ENCODE measurements at places on chromosomes 3 and 15. TPM values are rescaled to one million over a fixed set of nuclear protein-coding genes. Genes with fewer than 3 reads are reported as not detected.

Gene C2CD4A
- 0.10 TPM for polyA plus RNA-seq

Gene CLDN11
- not detected for polyA plus RNA-seq

Gene NXPE3
- polyA plus RNA-seq = 42.7 TPM

Gene SH3GL3
- polyA plus RNA-seq = not detected

Gene MUC4
- polyA plus RNA-seq = not detected

Gene WDR5B
- polyA plus RNA-seq = 2.5 TPM

Gene FMN1
- 0.32 TPM for polyA plus RNA-seq

Gene NOX5
- polyA plus RNA-seq = not detected

Gene GLCE
- polyA plus RNA-seq = 23.4 TPM

Gene SLMAP
- polyA plus RNA-seq = 13.5 TPM

Gene RTP4
- 27.7 TPM for polyA plus RNA-seq

Gene SMCO1
- polyA plus RNA-seq = not detected

Gene KLHL6
- polyA plus RNA-seq = 21.8 TPM

Gene ISL2
- not detected for polyA plus RNA-seq

Gene FSTL1
- not detected for polyA plus RNA-seq

Gene CCDC39
- polyA plus RNA-seq = not detected

Gene ADAMTSL3
- not detected for polyA plus RNA-seq

Gene CPA3
- polyA plus RNA-seq = not detected

Gene WDR93
- not detected for polyA plus RNA-seq

Gene GOLGA6B
- polyA plus RNA-seq = not detected

Gene MYO5C
- 1.9 TPM for polyA plus RNA-seq

Gene ISLR
- not detected for polyA plus RNA-seq

Gene DPPA4
- polyA plus RNA-seq = not detected

Gene PLCH1
- polyA plus RNA-seq = 0.05 TPM

Gene FBXO40
- polyA plus RNA-seq = not detected

Gene SLC27A2
- polyA plus RNA-seq = 1.4 TPM

Gene NAA50
- 79.3 TPM for polyA plus RNA-seq

Data from CD4-positive, CD25-positive, alpha-beta regulatory T cell (primary cell).